ENCODE measurements at places on chromosomes 2 and 18.

DNA sequence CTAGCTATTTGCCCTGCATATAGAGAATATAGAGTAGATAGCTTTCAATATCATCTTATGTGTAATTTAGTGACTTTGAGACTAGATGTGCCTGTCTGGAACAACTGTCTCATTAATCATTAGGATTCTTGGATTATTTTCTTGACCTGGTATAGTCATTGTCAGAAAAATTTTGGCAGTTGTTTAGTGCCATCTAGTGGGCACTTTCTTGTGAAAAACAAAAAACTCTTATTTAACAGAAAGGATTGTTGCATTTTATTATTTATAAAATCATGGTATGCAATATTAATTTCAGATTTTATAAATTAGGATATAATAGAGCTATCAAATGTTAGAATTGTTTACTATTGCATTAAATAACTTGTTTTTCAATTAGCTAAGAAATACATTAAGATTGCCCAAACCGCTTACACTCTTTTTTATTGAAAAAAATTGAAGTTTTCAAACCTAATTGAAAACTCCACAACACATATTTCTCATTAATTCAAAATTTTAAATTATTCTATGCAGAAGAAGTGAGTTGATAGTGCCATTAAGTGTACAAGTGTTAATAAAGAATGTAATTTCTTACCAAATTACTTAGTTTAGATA lies 80.3 kb downstream of the DYNAP start:
- DNase-seq, result no peak

DNA sequence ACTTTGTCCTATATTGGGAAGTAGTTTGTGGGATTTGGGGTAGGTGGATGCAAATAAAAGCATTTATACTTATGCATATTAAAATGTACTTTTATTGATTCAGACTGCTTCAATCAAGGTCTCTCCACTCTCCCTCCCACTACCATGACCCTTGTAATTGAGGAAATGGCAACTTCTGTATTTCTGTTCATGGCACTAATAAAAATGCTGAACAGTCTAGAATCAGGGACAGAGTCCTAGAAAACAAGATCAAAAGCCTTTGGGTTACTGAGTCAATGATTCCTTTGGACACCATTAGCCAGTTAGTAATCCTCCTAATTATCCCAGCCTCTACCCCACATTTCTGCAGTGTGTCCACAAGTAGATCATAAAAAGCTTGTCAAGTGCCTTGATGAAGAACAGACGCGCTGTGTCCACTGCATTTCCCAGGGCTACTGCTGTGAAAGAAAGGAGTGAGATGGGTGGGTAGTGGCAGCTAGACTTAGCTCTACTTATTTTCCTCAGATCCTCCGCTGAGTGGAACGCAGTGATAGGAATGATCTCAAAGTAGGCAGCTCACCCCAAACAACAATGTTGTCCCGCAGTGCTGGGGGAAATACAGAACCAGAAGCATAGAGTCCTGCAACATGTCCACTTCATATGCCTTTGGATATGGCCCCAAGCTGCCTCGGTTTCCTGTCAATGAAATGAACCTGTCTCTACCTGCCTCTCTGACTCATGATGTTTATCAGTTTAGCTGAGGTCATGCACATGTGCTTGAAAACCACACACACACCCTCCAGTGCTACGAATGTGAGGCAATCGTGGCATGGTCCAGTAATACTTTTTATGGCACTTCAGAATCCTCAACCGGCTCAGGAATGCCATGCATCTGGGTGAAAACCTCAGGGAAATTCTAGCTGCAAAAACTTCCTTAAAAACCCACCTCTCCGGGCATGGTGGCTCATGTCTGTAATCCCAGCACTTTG lies 115.5 kb downstream of the COL6A3 start:
- peak; percentile 84 for DNase-seq

DNA sequence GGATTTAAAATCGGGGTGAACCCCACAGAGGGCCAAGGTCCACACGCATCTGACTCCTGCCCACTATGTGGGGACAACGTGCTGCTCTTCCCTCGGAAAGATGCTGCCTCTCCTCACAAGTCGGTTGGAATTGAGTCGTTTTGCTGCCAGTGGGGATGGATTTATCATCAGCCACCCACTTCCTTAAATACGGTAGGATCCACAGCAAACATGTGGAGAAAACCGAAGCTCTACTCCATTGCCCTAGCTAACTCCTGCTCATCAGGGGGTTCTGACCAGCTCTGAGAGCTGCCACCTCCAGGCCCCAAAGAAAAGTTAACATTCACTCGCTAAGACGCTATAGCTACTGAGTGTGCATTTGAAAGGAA lies 80.9 kb downstream of the CHRNA1 start:
- no peak for DNase-seq

DNA sequence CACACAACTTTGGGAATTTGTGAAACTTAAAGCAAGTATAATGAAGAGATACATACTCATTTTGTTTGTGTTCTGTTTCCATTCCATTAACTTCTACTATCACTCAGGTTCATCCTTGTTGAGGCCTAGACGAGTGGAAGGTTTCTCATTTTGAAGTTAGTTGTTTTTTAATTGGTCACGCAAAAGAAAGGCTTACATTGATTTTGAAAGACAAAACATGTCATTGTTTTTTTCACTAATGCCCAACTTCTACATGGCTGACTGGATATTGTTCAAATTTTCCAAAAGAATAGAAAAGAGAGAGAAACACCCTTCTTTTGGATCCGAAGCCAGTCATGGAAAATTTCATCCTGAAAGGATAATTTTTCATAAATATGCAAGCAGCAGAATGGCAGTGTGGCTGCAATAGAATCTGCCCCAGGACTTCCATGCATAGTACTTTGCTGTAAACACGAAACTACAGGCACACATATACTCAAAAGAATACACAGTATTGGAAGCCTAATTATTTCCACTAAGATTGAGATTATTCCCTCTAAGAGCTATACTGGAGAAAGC lies 27.4 kb downstream of the PRKCE start:
- DNase-seq, result no peak

DNA sequence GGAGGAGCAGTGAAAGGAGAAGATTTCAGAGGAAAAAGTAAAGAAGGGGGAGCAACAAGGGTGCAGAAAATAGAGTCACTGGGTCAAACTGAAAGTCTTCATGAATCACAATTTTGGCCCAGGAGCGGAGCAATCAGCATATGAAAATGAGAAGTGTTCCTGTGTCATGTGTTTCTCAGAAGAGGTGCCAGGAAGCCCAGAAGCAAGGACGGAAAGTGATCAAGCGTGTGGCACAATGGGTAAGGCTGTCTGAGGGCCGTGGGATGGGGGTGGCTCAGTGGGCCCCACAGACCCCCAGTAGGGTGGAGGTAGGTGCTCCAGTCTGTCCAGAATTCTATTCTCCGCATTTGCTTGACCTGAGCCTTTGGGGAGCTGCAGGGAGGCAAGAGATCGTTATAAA lies 44.2 kb downstream of the SP140 start:
- no peak for DNase-seq

DNA sequence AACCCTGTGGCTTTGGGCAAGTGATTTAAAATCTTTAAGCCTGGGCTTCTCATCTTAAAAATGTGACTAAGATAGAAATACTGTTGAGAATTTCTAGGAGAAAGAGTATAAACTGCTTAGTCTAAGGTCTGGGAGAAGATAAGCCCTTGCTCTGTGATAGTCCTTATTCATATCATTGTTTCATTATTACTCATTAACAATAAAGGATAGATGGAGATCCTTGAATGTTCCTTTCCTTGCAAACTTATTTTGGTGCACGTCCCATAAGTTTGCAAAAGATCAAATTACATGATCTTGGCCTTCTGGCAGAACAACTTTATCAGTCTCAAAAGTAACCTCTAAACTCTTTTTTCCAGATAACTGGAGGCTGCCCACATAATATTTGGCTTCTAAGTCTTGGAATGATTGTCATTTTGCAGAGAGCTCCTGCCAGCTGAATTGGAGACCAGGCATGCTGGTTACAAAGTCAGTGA lies 138.3 kb downstream of the FAM124B start:
- DNase-seq, result peak; percentile 64

- peak; percentile 42 for DNase-seq
Observed at GRCh38 chr2:100208141-100208770, 65.9 kb upstream of the AFF3 start.

DNA sequence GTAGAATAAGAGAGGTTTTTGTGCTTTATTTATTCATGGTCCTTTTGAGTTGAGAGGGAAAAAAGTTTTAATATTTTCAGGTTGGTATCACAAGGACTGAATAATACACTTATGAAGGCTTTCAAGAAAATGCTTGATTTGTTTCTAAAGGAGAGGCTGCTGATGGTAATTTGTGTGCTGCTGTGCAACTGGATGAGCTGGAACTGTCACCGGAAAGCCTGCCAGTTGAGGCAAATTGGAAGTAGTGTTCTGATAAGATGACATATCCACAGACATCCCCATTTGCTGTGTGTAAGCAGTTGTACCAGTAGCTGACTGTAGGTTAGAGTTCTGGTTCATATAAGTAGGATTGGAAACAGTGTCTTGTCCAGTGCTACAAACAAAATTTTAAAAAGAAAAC lies 21.6 kb upstream of the CACNB4 start:
- DNase-seq, result no peak

- DNase-seq, result no peak
Observed at GRCh38 chr18:28390022-28390421, 213.1 kb upstream of the CDH2 start.

GRCh38 chr2:60504049-60504448 lies 49.4 kb downstream of the BCL11A start:
- no peak for DNase-seq

- no peak for DNase-seq
Observed at GRCh38 chr2:197869501-197870111, 65.2 kb downstream of the PLCL1 start.

DNA sequence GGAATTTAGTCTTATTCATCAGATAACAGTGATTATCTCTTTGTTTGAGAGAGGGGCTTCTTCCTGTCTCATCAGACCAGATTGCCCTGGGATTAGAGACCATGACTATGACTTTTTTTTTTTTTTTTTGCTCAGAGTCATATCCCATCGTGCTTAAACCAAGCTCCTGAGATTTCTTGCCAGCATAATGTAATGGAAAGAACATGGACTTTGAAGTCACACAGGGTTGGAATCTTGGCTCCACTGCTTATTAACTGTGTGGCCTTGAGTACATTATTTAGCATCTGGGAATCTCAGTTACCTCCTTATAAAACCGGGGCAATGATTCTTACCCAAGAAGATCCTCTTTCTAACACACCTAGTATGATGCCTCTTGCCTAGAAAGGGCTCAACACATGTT lies 268.3 kb downstream of the DYSF start:
- no peak for DNase-seq

- no peak for DNase-seq
Observed at GRCh38 chr2:39954346-39954745, 175.3 kb upstream of the THUMPD2 start.

GRCh38 chr2:68799140-68800026 lies 64.8 kb downstream of the ARHGAP25 start:
- DNase-seq, result no peak

DNA sequence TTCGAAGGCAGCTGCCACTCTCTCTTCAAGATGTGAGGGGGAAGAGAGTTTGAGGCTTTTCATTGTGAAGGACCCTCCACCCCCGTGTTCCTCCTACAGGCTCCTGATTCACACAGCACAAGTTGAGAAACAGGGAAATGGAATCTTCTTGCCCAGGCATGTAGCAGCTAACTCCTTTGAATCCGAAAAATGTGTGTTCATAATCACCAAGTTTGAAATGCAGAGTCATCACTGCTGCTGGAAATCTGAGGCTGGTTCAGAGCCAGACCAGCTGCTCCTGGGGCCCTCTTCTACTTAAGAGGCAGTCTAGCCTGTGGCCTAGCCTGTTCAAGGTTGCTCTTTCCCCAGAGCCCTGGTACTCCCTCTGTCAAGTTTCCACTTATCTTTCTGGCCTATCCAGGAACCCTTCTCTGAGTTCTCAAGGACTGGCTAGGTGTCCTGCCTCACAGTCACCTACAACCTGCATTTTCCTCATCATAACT lies 166.4 kb downstream of the TMEM247 start:
- DNase-seq, result peak; percentile 91

- DNase-seq, result no peak
Observed at GRCh38 chr2:127309468-127309867, 15.5 kb upstream of the ERCC3 start.

DNA sequence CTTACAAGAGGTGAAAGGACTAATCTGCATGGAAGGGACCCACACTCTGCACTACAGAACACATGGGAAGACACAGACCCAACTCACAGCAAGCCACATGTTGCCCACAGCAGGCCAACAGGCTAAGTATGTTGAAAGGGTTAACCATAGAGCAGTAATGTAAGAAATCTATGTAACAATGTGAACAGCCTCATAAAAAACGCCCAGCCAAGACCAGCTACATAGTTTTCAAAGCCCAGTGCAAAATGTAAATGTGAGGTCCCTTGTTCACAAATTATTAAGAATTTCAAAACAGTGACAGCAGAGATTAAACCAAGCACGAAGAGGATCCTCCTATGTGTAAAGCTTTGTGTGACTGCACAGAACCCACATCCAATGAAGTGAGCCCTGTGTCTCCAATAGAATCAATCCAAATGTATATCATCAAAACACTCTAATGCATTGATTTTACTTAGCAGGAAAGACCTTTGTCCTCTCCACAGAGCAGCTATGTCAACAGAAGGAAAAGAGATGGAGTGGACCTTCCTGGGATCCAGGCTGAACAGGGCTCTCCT lies 210.1 kb downstream of the AGPS start:
- no peak for DNase-seq

GRCh38 chr2:237670641-237671040 lies 43.3 kb downstream of the LRRFIP1 start:
- no peak for DNase-seq

- no peak for DNase-seq
Observed at GRCh38 chr2:16084274-16084673, 143.9 kb downstream of the MYCN start.

DNA sequence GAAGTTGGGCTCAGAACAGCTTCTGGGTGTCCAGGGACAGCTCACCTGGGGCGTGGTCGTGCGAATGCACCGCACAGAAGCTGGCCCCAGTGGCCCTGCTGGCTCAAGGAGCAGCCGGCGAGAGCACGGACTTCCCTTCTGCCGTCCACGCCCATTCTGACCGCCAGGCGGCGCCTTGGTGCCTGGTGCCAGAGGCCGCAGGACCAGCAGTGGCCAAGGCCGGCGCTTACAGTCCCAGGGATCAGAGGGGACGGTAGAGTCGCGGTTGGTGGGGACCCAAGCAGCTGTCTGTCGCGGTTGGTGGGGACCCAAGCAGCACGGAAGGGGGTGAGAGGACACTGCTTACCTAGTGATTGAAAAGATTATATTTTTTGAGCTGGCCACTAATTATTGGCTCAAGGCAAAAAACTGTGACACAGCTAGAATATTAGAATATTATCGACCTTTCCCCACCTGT lies 25.7 kb downstream of the NPPC start:
- DNase-seq, result no peak

DNA sequence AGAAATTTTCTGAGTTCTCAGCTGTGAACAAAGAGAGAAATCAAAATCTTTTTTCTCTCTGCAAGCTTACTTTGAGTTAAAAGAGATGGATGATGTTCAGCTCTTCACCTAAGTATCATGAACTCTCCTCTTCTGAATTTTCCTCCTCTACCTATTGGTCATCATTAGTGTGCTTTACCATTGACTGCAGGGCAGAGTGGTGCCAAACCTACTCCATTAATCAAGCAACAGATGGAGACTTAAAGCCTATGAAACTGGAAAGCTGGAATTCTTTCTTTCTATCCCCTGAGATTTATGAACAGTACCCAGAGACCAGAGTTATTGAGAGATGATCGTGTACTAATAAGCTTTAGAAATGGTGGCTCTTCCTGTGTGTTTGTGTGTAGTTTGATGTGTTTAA lies 31.3 kb upstream of the LINC00305 start:
- DNase-seq, result no peak

GRCh38 chr2:98807221-98807620 lies 76.3 kb upstream of the MGAT4A start:
- DNase-seq, result no peak
